ENCODE measurements at places on chromosomes 5 and 9. TPM values are rescaled to one million over a fixed set of nuclear protein-coding genes. Genes with fewer than 3 reads are reported as not detected.

The LCN15 gene
- total RNA-seq = not detected

The TNFSF8 gene
- total RNA-seq = not detected

The CDH9 gene
- not detected for total RNA-seq

The LCN12 gene
- 0.11 TPM for total RNA-seq

The GNAQ gene
- 42.2 TPM for total RNA-seq

The TSSK1B gene
- not detected for total RNA-seq

The CORO2A gene
- 0.76 TPM for total RNA-seq

The NR2F1 gene
- total RNA-seq = 63.1 TPM

The FOXI1 gene
- not detected for total RNA-seq

The C9 gene
- 0.11 TPM for total RNA-seq

The GDF9 gene
- 0.09 TPM for total RNA-seq

The FOXD4L4 gene
- 0.09 TPM for total RNA-seq

The WDR38 gene
- total RNA-seq = not detected

The SOHLH1 gene
- not detected for total RNA-seq

The G3BP1 gene
- 214 TPM for total RNA-seq

The SHISAL2B gene
- not detected for total RNA-seq

The ASPN gene
- not detected for total RNA-seq

The HMCN2 gene
- not detected for total RNA-seq

The GPR150 gene
- total RNA-seq = under 0.01 TPM

The SPINK7 gene
- not detected for total RNA-seq

The PAPPA gene
- total RNA-seq = 0.09 TPM

The RASEF gene
- total RNA-seq = under 0.01 TPM

The RAB3C gene
- total RNA-seq = 0.09 TPM

The DBH gene
- total RNA-seq = not detected

The PCDHB4 gene
- total RNA-seq = 0.22 TPM

The ZNG1C gene
- total RNA-seq = 20.7 TPM

The CNOT8 gene
- total RNA-seq = 90.7 TPM

The SPDL1 gene
- total RNA-seq = 7.3 TPM

The LHX6 gene
- 0.09 TPM for total RNA-seq

The PHF19 gene
- 9.4 TPM for total RNA-seq

The SMIM33 gene
- total RNA-seq = not detected

The CFAP90 gene
- total RNA-seq = not detected

The CYFIP2 gene
- total RNA-seq = 5.7 TPM

The PCDHGA10 gene
- total RNA-seq = 5.2 TPM

The ADAMTS6 gene
- total RNA-seq = 47.2 TPM

The FREM1 gene
- total RNA-seq = under 0.01 TPM

The LCP2 gene
- total RNA-seq = not detected

The RGS7BP gene
- not detected for total RNA-seq

The ZNF367 gene
- 2.3 TPM for total RNA-seq

The OSMR gene
- 6.9 TPM for total RNA-seq

The NSG2 gene
- not detected for total RNA-seq

The QRFP gene
- not detected for total RNA-seq

The LCNL1 gene
- total RNA-seq = not detected

The COL23A1 gene
- 0.43 TPM for total RNA-seq
